B cell (primary cell): ENCODE measurements at places on chromosomes 6 and 20. TPM values are rescaled to one million over a fixed set of nuclear protein-coding genes. Genes with fewer than 3 reads are reported as not detected.

The GJA10 gene
- not detected in 2 replicates for total RNA-seq

The ADGRB3 gene
- total RNA-seq, result not detected in 2 replicates

The FUCA2 gene
- total RNA-seq, result 8.3 and 8.8 TPM in 2 replicates

The PNLDC1 gene
- total RNA-seq, result 0.46 and 0.71 TPM in 2 replicates

The SAMD5 gene
- total RNA-seq, result not detected in 2 replicates

The RPN2 gene
- 80.2 and 86.9 TPM in 2 replicates for total RNA-seq

The KCNG1 gene
- 16.9 and 20.3 TPM in 2 replicates for total RNA-seq

The SCAF8 gene
- 75.2 and 77.9 TPM in 2 replicates for total RNA-seq

The KIAA1755 gene
- not detected in 2 replicates for total RNA-seq

The HLA-DQA2 gene
- 171 and 173 TPM in 2 replicates for total RNA-seq

The ME1 gene
- not detected in 2 replicates for total RNA-seq

The LY6G6F gene
- not detected in 2 replicates for total RNA-seq

The PPIL6 gene
- 0.53 and 1.8 TPM in 2 replicates for total RNA-seq

The STK35 gene
- 23.9 and 26.2 TPM in 2 replicates for total RNA-seq

The HAO1 gene
- total RNA-seq, result not detected in 2 replicates

The MAFB gene
- 1.8 and 1.9 TPM in 2 replicates for total RNA-seq

The SPATS1 gene
- not detected in 2 replicates for total RNA-seq

The PRND gene
- total RNA-seq, result not detected in 2 replicates

The CRISP2 gene
- total RNA-seq, result not detected in 2 replicates

The MATN4 gene
- not detected in 2 replicates for total RNA-seq

The SENP6 gene
- total RNA-seq, result 161 and 178 TPM in 2 replicates

The ERVFRD-1 gene
- total RNA-seq, result not detected in 2 replicates

The VNN1 gene
- total RNA-seq, result not detected in 2 replicates

The SNAI1 gene
- total RNA-seq, result 3.5 and 4.3 TPM in 2 replicates

The ZNF334 gene
- total RNA-seq, result 0.07 and 0.22 TPM in 2 replicates

The TMEM14C gene
- 25.0 and 31.7 TPM in 2 replicates for total RNA-seq

The BCAS1 gene
- 1.0 and 1.1 TPM in 2 replicates for total RNA-seq

The SNX21 gene
- total RNA-seq, result 1.7 and 2.4 TPM in 2 replicates

The C20orf202 gene
- not detected in 2 replicates for total RNA-seq

The CGA gene
- not detected in 2 replicates for total RNA-seq

The NOTCH4 gene
- total RNA-seq, result 10.2 and 10.3 TPM in 2 replicates
